NT2/D1 (cell line): ENCODE measurements at places on chromosomes 2 and 18.

DNA sequence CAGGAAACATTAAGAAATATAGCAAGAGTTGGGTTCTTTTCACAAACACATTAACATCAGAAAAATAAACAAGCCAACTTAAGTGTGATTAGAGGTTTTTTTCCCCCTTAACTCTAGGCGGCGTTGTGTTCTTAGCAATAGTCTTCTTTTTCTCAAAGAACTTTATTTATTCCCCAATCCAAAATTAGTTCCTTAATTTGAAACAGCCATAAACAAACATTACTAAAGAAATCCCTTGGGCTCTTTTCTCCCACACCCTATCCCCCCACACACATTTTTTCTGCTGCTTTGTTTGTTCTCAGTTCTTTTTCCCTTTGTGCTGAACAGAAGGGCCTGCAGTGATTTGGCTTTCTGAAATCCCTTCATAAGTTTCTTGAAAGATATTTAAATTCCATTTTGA lies 13.2 kb upstream of the MYO1B start:
- no peak for DNase-seq

GRCh38 chr18:33052886-33053285 lies 280.1 kb upstream of the KLHL14 start:
- no peak for DNase-seq

DNA sequence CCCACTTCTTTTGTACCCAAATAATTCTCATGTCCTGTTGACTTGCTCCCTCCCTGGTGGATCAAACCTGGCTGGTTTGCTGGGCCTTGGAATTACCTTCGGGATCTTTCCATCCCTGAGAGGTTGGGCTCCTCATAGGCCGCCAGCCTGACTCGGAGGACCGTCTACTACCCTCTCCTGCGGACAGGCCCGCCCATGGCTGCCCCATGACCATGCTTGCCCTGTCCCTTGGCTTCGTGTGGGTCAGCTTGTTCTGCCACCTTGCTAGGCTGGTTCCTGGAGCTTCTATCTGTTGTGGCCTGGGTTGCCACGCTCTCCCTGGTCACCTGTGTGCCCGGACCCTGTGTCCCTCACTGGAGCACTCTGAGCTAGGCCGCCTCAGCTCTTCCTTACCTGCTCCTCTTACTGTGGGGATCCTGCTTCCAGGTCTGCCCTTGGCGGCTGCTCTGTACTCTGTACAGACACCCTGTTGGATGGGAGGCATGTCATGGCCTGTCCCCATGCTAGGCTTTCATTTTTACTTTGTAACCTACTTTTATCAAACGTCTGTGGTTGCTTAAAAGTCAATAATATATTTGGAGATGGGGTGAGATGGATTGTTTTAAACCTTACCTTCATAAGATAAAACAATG lies 29.7 kb upstream of the FHL2 start:
- no peak for DNase-seq

DNA sequence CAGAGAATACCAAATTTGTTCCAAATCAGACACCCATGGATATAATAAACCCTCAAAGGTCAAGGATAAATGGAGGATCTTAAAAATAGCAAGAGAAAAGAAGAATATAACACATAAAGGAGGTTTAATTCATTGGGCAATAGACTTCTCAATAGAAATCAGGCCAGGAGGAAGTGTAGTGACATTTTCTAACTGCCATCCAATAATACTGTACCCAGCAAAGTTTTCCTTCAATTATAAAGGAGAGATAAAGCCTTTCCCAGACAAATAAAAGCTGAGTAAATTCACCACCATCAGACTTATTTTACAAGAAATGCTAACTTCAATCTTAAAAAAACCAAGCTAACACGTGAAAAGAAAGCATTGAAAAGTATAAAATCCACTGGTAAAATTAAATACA lies 121.6 kb downstream of the MSTN start:
- no peak for DNase-seq

DNA sequence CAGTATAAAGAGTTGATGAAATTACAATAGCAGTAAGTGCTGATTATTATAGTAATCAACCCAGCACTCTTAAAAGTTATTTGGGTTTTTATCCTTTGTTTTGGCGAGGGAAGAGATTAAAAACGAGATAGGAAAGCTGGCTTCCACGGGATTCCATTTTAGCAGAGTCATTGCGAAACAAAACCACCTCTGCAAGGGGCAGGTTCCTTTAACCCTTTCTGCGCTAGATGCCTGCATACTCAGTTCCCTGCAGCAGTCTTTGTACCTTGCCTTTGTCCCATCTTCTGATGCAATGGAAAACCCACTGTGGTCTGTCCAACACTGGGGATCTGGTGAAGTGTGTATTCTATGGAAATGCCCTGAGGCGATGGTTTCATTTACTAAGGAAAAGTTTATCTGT lies 2.7 kb downstream of the YPEL5 start:
- DNase-seq = peak; percentile 48

GRCh38 chr18:21362831-21363230 lies 120.8 kb downstream of the GREB1L start:
- no peak for DNase-seq

GRCh38 chr18:75106746-75107145 lies 102.2 kb downstream of the PTGR3 start:
- no peak for DNase-seq

GRCh38 chr2:37671816-37672103 lies 318 bp upstream of the CDC42EP3 start:
- no peak for DNase-seq
